Stimulated activated CD8-positive, alpha-beta memory T cell treated with anti-CD3 and anti-CD28 coated beads, Interleukin-15, amount 100 ng/mL, for 4 hours (primary cell): ENCODE measurements at places on chromosomes 5 and 9.

- DNase-seq = no peak
These were observed 1.1 kb upstream of the SH3TC2 start for GRCh38 chr5:149063896-149064478.

DNA sequence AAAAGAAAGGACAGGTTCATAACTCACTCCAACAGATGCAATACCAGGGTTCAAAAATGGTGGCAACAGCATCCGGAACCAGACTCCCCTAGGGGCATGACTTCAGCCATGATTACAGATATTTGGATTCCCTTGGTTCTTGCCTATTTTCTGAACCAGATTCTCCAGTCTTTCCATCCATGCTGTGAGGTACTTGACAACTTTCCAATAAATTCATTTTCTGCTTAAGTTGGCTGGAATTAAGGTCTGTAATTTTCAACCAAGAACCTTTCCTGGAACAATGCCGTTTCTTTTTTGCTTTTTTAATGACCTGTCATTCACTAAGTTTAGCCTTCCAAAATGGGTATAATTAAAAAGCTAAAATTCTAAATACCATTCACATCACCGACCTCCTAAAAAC is 52.2 kb downstream of the SCAI start:
- no peak for DNase-seq

DNA sequence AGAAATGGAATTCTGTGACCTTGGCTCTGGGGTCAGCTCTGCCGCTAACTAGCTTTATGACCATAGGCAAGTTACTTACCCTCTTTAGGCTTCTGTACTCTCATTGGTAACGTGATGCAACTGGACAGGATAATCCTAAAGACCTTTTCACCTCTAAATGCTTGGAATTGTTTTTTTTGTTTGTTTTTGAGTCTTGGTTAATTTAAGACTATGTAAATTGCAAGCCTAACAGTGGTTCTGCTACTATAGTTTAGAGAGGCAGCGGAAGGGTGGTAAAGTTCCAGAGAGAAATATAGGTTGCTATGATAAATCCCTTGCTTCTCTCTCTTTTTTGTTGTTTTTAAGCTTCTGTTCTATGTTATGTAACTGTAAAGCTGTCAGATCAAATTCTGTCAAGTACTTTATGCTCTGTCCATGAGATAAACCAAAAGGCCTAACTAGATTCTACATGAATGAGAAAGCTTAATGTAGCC is 17.6 kb downstream of the FAM169A start:
- no peak for DNase-seq

GRCh38 chr5:158224253-158224652 is 365.3 kb upstream of the CLINT1 start:
- DNase-seq = no peak

- DNase-seq = no peak
These were observed 11.9 kb downstream of the CMBL start for GRCh38 chr5:10295619-10296326.

GRCh38 chr9:14096258-14096922 is 217.6 kb downstream of the NFIB start:
- DNase-seq = no peak

DNA sequence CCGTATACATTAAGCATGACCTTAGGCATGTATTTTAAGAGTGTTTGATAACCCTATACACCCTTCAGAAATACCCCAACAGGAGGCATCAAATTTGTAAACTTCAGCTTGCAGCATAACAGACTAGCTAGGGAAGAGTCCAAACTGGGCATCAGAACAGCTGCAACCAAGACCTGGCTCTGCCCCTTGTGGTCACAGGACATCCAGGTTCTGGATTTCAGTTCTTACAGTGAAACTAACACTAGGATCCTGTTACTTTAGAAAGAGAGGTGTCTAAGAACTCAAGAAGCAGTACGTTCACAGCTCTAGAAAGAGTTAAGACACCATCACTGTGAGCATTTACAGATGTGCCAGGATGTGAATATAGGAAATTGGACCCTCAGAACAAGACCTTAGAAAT is 229.8 kb downstream of the BNC2 start:
- no peak for DNase-seq

DNA sequence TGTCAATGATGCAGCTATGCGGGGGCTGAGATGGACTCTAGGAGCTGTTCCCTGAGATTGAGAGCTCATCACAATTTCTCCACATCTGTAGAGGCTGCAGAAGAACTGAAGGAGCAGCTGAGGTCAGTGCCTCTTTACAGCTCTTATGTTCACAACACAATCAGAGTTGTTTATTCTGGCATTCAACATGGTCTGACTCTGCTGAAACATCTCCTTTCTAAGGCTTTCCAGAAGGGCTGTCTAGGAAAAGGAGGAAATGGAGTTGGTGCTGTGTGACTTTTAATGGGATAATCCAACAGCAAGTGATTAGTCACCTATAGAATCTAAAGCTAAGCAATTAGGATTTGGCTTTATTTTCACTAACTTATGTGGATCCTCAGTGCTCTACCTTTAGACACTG is 6.0 kb downstream of the POU5F2 start:
- DNase-seq = no peak

DNA sequence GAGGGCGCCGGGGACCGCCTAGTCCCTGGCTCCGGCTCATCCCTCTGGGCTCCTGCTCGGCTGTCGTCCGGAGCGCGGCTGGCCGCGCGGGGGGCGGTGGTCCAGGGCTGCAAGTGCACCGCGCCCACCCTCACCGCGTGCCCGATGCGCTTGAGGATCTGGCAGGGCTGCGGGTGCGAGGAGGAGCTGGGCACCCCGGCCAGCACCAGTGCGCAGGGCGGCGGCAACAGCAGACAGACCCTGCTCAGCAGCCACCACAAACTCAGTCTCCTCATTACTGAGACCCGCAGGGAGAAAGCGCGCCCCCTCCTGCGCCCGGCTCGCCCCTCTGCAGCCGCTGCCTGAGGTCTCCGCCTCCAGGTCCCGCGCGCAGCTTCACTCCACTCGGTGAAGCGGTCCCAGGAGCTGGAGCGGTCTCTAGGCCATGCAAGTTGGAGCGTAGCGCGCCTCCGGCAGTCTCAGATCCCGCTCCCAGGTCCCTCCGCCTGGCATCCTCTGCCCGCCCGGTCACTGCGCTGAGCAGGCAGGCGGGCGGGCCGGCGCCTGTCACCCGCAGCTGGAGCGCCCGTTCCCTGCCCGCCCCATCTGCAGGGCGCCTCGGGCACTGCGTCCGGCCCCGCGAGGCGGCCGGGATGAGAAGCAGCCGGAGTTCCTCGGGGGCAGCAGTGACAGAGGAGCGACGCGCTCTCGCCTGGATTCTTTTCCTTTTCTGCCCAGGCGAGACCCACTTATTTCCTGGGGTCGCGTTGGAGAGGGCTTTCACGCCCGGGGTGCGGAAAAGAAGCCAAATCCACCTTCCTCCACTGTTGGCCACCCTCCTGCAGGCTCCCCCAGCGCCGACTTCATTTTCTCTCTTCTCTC is 512 bp downstream of the GRIN3A start:
- no peak for DNase-seq

DNA sequence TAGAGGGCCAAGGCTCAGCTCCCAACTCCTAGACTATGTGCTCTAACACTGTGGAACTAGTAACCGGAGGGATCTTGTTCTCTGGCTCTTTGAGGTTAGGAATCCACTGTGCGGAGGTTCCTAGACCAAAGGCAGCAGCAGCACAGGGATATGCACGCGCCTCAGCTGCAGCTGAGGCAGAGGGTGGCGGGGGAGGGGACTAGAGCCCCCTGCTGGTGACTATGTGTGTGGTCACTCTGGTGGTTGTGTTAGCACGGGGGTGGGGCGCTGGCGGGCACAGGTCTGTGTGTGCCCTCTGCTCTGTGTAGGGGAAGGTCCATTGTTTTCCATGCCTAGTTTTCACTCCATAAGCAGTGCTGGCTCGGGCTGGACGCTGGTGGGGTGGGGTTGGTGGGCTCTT is 458.0 kb upstream of the IZUMO3 start:
- DNase-seq = no peak

DNA sequence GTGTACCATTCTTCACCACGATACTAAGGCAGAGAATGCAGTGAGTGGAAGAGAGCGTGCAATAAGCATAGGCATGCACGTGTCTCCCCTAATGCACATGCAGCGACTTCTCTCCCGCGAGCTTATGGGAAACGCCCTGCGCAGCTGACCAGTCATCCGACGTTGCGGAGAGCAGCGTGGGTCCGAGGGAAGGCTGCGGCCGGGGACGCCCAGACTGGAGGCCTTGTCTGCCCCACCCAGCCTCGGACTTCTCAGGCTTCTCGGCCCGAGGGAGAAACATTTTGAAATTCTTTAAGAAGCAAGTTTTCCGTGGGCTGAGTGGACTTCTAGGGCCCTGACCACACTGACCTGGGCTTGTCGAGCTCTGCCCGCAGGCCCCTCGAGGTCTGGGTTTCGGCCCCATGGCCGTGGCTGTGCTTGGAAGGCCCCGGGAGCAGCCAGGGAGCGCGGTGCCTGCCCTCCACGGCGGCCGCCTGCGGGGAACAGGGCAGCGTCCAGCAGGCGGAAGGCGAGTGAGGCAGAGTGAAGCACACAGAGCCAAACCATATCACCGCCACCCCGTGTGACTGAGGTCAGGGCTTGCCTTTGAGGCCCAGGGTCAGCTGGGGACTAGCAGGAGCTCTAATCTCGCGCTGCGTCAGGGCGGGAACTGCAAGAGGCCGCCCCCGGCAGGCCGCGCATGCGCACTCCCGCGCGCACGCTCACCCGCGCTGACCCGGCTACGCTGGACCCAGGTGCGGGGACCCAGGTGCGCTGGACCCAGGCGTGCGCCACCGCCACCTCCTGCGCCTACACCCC is 60.0 kb upstream of the IRX1 start:
- DNase-seq = no peak

GRCh38 chr9:76394195-76394959 is at the start of gene RFK:
Gene RFK (minus strand): TSS chr9:76394426. CDS start chr9:76394171, 255 bp downstream.
- DNase-seq = peak; percentile 82

DNA sequence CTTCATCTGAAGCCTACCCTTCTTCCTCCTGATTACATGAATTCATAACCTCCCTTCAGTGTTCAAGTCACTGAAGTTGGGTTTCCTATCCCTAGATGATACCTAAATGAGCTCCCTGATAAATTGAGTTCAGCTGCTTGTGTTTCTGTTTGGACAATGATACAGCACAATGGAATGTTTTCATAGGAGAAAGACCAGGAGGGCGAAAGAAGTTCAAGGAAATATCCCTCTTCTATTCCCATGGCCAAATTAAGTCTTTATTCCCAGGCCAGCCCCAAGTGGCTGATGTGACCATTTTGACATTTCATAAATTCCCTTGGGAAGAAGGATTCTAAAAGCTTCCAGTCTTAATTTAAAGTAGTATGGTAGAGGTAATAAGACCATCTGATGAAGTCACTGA is 555.8 kb upstream of the CLINT1 start:
- no peak for DNase-seq

DNA sequence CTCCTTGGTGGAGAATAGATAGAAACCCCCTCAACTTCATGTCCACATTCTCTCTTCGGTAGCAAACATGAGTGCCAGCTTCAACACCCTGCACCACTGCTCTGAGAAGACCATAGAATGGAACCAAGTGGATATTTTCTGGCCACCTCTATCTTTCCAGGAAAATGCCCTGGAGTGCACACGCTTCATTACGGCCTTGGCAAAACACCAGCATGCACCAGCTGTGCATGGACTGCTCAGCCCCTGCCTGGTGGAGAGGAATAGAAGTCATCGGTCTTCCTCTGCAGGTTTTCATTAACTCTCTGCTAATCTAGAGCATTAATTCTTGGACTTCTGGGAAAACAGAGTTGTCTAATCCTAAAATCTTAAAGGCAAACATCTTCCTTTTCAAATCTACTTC is 211.6 kb upstream of the TMEM161B start:
- DNase-seq = no peak

- no peak for DNase-seq
These were observed 44.2 kb downstream of the DBH start for GRCh38 chr9:133680250-133680975.

GRCh38 chr9:91187311-91187964 is 174.3 kb downstream of the AUH start:
- DNase-seq = no peak

GRCh38 chr9:105047742-105048041 is 119.7 kb upstream of the ABCA1 start:
- no peak for DNase-seq

GRCh38 chr9:21993893-21994555 is at the start of gene CDKN2A:
Gene CDKN2A (minus strand): TSS chr9:21994392.
- DNase-seq = no peak

DNA sequence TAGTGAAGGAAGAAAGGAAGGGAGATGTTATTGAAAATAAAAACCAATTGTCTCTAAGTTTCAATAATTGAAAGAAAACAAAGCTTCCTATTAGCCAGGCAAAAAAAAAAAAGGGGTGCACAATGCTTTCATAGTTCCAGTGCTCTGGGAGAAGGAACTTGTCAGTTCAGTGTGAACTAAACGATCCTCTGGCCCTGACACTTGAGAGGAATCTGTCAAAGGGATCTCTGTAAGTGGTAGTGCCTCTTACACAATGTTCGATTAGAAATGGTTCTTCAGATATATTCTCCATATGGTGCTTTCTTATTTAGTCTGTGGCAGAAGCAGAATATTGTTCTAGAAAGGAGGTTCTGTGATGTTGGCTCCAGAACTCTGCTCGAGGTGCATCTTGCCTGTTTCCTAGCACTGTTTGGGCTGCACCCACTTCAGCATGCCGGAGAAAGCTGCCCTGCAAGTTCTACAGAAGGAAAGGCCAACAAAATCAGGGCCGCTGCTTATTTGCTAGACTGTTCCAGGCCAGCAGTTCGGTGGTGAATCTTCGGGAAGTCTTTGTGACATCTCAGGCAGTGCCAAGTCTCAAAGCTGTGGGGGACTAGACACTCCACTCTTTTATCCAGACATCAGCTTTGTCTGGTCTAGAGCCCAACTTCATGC is 90.9 kb downstream of the PIK3R1 start:
- no peak for DNase-seq

GRCh38 chr5:127878174-127878750 is 175.1 kb downstream of the CCDC192 start:
- DNase-seq = no peak

DNA sequence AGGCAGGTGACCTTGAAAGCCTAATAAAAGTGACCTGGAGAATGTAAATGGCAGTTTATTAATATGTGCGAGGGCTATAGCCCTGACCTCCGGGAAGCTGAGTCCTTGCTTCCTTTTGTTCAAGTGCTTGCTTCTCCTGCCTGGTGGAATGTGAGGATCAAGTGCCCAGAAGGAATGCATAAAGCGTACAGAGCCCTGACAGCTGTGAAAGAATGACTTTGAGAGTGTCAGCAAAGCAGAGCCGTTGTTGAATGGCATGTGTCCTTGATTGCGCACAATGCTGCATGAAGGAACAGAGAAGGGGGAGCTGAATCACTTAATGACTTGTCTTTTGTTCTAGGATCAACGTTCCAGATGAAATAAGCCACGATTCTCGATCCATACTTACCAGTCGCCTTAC is 133.0 kb downstream of the SLF1 start:
- DNase-seq = no peak

DNA sequence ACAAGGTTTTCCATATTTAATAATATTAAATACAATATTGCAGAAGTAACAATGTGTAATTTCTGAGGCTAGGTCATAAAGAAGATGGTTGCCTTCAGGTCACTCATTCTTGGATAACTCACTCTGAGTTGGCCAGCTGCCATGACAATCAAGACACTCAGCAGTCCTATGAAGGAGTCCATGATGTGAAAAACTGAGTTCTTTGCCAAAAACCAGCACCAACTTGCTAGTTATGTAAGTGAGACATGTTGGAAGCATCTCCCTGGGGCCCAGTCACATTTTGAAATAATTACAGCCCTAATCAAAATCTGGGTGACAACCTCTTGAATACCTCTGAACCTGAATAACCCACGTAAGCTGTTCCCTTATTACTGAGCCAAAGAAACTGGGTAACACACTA is 453.2 kb downstream of the CDH18 start:
- no peak for DNase-seq

- no peak for DNase-seq
These were observed 1.7 kb upstream of the ZSWIM6 start for GRCh38 chr5:61330341-61330844.
